ENCODE measurements at places on chromosomes 12 and 14. TPM values are rescaled to one million over a fixed set of nuclear protein-coding genes. Genes with fewer than 3 reads are reported as not detected.

ADAMTS20 gene
- total RNA-seq = not detected

PRB2 gene
- not detected for total RNA-seq

NR1H4 gene
- total RNA-seq = 0.15 TPM

GRCh38 chr12:88982694-88983093, 369.6 kb downstream of the DUSP6 start:
- DNase-seq = no peak

DNA sequence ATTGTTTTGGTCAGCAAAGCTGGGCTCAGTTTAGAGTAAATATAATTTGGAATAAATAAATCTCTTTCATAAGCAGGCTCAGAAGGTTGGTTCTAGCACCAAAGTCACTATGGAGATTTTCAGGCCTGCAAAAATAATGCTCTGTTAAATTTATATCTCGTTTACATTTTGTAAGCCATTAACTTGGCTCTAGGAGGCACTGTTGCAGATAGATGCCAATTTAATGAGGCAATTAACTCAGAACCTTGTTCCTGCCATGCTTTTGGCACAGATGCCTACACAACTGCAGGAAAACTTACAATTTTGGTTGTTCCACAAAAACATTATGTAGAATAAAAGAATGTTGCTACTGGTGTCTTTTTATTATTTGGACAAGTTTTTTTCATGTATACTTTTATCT, 428.1 kb downstream of the FLRT2 start:
- no peak for DNase-seq

- DNase-seq = peak; percentile 81
Measured at GRCh38 chr12:124680863-124681778, 113.7 kb upstream of the NCOR2 start.

DNA sequence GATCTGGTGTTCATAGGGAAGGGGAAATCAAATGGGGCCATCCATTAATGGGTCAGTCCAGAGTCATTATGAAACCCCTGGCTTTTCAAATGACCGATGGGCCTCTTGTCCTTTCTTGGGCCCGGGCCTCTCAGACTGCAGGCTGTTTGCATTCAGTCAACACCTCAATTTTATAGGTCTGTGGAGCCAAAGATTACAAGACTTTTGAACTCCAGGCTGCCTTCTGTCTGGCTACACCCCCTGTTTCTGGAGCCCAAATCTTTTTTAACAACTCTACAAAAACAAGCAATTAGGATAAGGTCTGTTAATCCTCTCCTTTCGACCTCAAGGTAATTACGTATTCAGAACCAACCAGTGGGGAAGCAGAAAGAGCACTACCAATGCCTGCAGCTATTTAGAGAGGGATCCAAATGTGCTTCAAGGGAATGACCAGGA, 35.6 kb downstream of the DUSP6 start:
- DNase-seq = no peak

GRCh38 chr12:93419388-93420034, 22.2 kb downstream of the UBE2N start:
- DNase-seq = peak; percentile 52

DNA sequence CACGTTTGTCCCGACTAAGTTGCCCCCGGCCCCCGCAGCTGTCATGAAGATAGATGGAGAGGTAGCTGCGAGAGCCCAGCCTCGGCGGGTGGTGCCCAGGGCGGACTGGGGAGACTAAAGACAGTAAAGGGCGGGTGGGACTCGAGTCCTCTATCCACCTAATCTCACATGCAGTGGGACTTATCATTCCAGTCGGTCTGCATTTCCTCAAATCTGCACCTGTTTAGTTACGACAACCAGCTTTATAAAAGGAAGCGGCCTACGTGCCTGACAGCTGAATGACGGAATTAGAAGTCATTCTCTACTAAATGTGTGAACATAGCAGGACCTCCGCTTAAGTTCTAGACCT, 109.8 kb upstream of the EGLN3 start:
- DNase-seq = no peak

GRCh38 chr12:10182354-10183049, 3.7 kb downstream of the TMEM52B start:
- DNase-seq = no peak

DNA sequence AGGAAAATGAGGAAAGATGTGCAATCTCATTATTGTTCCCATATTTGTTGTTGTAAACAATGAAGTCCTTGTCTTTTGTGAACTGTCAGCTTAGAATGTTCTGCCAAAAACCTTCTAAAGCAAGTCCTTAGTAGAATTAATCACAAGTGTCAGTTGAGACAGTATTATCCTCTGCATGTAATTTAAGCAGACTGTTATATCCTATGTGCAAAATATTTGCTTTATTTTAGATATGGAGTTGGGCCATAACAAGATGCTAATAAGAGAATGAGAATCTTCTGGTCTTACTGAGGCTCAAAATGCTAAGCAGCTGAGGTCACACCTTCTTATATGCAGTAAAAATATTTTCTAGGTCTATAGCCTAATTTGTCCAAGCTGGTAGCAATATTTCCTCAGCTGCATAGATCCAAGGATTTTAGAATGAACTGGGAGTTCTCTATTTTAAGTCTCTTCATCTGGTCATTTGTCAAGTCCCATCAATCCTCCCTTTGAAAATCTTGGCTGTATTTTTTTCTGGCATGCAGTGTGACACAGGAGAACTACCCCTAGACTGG, 222.3 kb upstream of the NAV3 start:
- DNase-seq = no peak

SLC4A8 gene
- total RNA-seq = 3.4 TPM

- no peak for DNase-seq
Measured at GRCh38 chr14:24426912-24427536, 2.4 kb downstream of the CBLN3 start.

GRCh38 chr12:18868717-18869116, 130.8 kb downstream of the CAPZA3 start:
- DNase-seq = no peak

- DNase-seq = no peak
Measured at GRCh38 chr12:57522011-57522886, at the start of gene MBD6. Gene MBD6 (plus strand): TSS chr12:57522824. CDS start chr12:57524304, 1,480 bp downstream.

GRCh38 chr14:75274899-75275569, 3.6 kb upstream of the FOS start:
- no peak for DNase-seq

GRCh38 chr14:69741055-69741454, 25.9 kb upstream of the SRSF5 start:
- DNase-seq = no peak

DNA sequence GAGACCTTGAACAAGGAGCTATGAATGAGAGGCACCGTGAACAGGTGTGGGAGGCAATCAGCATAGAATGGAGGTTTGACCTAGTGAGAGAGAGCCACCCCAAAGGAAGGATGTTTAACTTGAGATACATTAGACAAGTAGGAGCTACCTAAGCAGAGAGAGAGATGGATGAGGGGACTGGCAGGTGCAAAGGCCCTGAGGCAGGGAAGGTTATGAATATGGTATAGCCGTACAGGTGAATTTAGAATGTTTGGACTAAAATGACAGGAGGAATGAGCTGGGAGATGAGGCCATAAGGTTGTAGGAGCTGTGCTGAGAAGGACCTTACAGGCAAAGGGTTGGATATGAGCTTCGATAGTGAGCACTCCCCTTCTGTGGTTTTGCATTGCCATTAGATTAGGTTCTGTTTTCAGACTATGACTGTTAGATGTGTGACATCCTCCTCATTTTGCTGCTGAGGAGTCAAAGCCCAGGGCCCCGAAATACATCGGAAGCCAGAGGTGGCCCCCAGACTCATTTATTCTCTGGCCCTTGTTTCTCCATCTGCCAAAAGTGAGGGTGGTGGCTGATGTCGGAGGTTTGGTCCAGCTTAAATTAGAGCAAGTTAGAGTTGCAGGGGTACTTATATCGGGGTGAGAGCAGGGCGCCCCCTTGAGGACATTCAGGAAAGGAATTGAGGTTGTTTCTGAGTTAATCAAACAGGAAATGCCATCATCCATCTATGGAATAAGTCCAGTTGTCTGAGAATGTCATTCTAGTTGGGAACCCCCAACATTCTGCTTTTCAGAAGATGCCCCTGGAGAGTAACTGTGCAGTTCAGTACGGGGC, 29.4 kb downstream of the SLC24A4 start:
- DNase-seq = no peak

- no peak for DNase-seq
Measured at GRCh38 chr12:56038022-56038655, 3.6 kb upstream of the RPS26 start.

- DNase-seq = no peak
Measured at GRCh38 chr12:835754-836518, 83.6 kb downstream of the WNK1 start.

All from glomerular endothelial cell (primary cell).